ENCODE measurements at places on chromosomes 4 and X.

GRCh38 chrX:150848914-150849365 lies 49.5 kb downstream of the CD99L2 start:
- DNase-seq = peak; percentile 11

- DNase-seq = no peak
Measured at GRCh38 chr4:74661427-74662201, 132.7 kb downstream of the BTC start.

DNA sequence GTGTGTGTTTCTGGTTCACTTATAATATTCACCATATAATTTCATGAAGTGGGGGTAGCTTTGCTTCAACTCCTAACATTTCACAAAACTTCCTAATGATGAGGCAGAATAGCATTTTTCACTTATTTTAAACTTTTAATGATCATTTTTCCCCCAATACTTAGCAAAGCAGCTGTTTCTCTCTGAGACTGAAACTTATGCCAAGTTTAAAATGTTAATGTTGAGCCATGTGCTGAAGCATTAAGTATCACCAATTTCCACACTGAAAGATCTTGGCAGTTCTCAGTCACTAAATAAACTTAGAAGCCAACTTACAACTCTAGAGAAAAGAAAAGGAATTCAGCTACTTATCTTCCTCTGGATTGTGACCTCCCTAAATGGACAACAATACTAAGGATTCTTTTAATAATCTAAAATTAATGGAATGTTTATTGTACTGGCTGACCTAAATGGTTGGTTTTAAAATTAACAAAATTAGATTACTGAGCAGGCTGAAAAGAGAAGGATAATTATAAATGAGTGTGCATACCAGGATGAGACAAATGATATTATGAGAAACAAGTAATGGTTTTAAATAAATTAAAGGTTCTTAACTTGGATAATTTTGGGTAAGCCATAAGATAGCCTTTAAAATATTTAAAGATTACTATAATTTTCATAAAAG lies 1429.4 kb upstream of the ADGRL3 start:
- DNase-seq = no peak

DNA sequence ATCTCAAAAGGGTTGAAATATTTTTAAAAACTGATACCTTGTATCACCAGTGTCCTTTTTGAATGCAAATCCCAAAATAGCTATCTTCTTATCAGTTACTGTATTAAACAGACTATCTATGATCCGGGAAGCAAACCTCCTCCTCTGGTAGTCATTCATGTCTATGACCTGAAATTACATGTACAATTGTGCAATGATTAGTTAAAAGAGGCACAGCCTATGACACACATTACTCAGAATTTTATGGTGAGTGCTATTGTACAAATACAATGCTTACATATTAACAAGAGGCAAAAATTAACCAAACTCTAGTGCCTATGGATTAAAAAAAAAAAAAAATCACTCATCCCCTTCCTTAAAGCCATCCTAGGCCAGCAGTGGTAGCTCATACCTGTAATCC lies 21.7 kb downstream of the UGDH start:
- no peak for DNase-seq
